ENCODE measurements at places on chromosomes 1 and 21.

- DNase-seq: no peak
Observed at GRCh38 chr21:30486180-30486579, 1.1 kb downstream of the KRTAP19-2 start.

GRCh38 chr1:227766015-227766634 lies 30.9 kb downstream of the SNAP47 start:
- DNase-seq: no peak

DNA sequence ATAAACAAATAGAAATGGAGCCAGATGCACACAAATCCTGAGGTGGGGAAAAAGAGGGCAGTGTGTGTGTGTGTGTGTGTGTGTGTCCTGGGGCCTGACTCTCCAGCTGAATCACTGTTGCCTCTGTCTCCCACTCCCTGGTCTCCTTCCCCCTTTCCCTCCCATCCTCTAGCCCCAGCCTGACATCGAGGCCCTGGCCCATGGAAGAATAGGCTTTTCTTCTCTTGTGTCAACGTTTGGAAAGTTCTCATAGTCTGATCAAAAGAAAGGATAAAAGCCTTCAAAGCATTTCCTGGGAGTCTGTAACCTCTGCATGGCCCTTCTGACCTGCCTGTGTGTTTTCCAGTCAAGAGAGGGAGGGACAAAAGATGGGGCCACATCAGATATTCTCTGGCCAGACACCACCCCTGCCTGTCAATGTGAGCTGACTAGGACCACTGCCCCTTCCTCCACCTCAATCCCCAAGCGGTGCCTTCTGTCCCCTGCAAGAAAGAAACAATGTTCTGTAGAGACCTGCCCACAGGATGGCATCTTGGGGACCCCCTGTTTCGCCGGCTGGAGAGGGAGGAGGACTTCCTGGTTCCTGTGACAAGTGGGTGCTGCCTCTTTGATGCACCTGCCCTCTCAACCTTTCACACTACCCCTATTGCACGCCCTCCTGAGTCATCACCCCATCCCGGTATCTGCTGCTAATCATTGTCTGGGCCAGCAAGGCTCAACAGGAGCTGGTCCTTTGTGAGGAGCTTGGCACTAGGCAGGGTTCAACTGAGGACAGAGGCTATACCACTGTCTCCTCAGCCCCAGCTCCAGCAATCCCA lies 16.2 kb downstream of the KCNJ10 start:
- no peak for DNase-seq

DNA sequence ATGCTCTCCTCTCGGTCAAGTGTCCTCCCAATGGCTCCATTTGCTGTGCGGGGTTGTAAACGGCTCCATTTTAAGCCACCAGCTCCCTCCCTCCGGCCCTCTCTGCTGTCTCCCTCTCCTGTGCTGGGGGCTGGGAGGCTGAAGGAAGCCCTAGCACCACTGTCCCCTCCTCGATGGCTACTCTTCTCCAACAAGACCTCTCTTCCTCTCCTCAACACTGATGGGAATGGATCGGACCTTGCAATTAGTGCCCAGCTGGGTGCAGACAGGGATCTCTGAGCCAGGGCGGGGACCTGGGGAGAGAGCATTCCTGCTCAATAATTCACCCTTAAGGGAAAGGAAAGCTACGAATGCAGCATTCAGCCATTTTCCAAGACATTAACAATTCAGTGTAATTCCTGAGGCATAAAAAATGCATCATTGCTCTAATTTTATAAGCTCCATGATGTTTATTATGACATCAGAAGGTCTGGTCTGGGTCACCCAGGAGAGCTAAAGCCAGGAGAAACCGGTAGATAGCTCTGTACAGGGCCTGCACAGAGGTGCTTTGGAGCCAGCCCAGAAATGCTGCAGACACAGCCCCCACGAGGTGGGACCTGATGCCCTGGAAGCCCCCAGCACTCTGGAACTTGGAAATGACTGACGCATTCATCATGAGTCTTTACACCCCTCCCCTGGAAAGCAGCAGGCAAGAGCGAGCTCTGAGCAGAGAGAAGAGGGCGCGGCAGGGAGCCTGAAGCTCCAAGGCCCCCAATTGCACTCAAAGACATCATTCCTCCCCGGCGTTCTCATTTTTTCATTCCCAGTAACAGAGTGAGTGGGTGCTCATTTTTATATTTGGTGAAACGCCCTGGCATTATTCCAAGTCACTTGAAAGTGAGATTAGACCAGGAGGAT lies 76.2 kb upstream of the VAMP3 start:
- no peak for DNase-seq

GRCh38 chr1:53590104-53590503 lies 130.9 kb downstream of the DMRTB1 start:
- no peak for DNase-seq

DNA sequence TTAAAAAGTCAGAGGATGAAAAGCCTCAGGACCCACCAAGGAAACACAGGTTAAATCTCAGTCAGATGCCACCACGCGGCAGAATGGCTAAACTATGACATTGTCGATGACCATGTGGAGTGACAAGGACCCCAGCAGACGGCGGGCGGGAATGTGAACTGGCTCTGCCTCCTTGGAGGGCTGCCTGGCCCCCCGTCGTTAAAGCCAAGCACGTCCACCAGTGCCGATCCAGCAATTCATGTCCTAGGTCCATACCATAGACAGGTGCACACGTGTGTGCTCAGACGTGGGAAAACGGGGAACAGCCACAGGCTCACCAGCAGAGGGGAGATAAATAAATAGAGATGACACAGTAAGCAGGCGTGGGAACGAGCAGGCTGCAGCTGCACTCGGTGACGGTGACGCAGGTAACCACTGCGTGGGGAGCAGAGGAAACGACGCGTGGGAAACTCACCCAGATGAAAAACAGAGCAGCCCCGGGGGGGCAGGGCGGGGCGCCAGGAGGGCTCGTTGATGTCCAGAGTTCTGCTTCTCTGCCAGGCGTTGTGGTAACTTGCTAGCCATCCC lies 28.3 kb upstream of the PCBP3 start:
- no peak for DNase-seq

GRCh38 chr1:112737573-112737972 lies 22.4 kb upstream of the PPM1J start:
- no peak for DNase-seq

GRCh38 chr1:44802306-44803061 lies 2.3 kb downstream of the PLK3 start:
- DNase-seq: no peak

GRCh38 chr1:165924117-165924516 lies 96.7 kb downstream of the UCK2 start:
- no peak for DNase-seq

DNA sequence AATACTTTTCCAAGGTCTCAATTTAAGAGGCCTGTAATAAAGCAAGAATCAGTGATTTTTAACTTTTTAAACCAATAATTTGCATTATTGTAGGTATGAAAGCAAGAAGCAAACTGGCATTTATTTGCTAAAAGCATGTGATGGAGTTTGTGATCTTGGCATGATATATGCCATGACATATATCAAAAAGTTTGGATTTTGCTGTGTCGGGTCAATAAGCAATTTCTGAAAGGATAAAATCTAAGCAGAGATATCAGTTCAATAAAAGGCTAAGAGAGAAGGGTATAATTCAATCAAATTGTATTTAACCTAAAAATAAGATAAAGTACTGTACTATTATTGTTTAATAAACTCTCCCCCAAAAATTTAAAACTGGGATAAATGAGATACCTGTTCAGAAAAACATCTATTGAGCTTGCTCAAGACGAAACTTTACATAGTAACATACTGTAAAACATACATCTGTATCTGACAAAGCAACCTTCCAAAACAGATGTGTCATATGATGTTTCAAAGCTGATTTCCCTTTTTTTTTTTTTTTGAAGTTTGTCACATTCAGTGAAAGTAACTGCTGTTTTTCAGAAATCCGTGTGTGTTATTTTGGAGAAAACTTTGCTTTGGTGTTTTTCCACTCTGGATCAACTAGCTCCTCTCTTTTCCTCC lies 74.5 kb downstream of the TGFBR3 start:
- DNase-seq: no peak

DNA sequence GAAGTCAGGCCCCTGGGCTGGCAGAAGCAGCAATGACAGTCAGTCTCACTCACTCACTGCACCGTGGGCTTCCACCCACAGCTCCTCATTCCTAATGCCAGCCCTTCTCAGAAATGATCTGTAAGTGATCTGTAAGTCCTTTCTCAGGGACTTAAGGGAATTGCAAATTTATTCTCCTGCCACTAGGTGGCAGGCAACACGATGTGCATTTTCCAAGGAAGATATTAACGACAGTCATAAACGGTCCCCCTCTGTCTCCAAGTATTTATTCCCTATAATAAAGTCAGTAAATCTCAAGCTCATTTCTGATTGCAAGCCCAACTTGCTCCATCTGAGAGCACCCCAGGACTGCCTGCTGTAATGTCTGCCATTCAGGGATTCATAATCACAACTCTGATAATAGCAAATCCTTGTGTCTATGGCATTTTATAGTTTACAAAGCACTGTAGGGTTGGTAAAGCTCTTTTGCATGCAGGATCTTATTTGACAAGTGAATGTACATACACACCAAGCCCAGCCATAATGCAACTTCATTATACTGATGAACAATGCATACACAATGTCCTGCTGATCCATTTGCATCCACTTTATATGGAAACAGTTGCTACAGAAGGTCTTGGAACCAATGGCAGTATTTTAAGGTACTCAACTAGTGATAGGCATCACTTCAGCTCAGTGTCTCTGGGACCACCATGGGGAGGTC lies 380.5 kb upstream of the CAMK1G start:
- peak; percentile 37 for DNase-seq

DNA sequence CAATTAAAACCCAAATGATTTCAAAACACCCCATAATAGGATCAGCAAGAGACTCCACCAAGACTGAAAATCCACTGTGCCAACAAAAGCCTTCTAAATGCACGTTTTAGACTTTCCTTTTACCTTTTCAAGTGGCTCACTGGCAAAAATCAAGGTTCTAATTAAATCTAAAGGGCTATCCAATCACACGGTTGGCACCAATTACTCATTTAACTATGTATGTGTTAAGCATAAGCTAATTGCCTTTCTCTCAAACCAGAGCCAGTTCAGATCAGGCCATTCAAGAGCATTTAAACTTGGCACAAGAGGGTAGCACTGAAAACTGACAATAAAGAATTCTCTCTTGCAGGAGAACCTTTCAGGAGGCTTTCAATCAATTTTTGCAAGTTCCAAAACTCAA lies 139.5 kb downstream of the RGS7 start:
- no peak for DNase-seq

DNA sequence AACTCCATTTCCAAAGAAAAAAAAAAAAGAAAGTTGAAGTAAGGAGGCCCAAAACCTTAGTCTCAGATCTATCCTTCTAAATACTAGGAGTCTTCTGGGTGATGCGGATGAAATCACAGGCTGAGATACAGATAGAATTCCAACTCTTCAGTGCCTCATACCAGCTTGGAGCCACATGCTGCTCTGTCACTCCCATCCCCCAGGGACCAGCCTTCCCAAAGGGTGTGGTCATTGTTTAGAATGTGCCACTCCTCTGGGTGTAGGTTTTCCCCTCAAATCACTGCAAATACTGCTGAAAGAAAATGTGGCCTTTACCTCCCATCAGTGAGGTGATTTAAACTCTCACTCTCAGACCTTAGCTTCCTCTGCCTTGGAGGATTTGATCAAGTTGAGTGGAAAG lies 112.9 kb downstream of the CDC7 start:
- no peak for DNase-seq

DNA sequence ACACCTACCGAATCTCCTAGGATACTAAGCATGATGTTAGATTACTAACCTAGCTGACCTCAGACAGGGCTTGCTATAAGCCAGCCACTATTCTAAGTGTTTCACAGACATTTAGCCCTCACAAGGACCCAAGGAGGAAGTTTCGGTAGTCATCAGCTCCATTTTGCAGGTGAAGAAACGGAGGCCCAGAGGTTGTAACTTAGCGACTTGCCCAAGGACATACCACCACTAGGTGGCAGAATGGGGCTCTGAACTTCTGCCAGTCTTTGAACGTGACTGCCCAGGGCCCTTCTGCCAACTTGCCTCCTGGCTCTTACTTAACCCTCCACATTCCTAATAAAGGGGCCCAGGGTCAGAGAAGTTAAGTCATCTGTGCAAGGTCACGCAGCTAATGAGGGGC lies 283.5 kb downstream of the C1orf94 start:
- no peak for DNase-seq

DNA sequence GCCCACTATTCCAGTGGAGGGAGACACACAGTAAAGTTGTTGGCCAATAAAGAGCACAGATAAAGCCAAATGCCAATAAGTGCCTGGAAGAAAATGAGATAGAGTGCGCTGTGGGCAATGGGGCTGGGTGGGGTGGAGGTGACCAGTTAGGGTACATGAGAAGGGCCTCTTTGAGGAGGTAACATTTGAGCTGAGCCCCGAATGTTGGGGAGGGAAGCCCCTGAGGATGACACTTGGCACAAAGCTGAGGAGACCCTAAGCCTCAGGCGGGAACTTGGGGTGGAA lies 979 bp downstream of the S100A9 start:
- DNase-seq: no peak

- DNase-seq: no peak
Observed at GRCh38 chr21:16502273-16502672, 772.5 kb downstream of the USP25 start.

DNA sequence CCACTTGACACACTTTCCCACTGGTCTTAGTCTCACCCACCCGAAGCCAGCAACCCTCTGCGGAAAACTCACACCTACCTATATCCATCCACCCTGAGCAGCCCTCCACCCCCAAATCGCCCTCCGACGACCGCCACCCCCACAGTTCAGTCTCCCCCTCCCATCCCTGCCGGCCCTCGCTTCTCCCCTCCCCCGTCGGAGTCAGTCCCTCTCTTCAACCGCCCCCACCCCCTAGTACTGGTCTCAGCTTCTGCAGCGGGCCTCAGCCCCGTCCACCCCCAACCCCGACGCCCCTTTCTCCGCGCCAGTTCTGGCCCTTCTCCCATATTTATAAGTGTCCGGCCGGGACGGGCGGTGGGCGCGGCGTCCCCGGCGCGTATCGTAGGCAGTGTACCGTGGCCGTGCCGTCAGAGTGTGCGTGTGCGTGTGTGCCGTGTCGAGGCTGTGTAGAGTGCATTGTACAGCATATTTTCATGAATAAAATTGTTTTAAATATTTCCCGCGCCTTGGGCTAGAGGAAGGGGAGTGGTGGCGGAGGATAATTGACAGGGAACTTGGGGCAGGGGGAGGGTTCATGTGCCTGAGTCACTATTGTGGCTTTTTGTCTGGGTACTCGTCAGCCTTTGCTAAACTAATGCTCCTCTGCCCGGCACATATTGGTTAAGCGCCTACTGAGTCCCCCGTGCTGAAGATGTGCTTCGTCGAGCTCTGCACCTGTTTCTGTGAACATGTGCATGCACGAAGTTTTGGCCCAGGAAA lies 22.0 kb downstream of the FOXO6 start:
- DNase-seq: peak; percentile 33

Measured in endothelial cell of umbilical vein (primary cell).